Common myeloid progenitor, CD34-positive (primary cell): ENCODE measurements at places on chromosomes 16 and 17.

- DNase-seq, result peak; percentile 70
Measured at GRCh38 chr16:68275611-68276191, 11.4 kb downstream of the SLC7A6 start.

GRCh38 chr17:17818088-17818526 lies 18.7 kb downstream of the SREBF1 start:
- no peak for DNase-seq

GRCh38 chr17:2181206-2181896 lies 122.2 kb downstream of the SMG6 start:
- DNase-seq, result no peak

DNA sequence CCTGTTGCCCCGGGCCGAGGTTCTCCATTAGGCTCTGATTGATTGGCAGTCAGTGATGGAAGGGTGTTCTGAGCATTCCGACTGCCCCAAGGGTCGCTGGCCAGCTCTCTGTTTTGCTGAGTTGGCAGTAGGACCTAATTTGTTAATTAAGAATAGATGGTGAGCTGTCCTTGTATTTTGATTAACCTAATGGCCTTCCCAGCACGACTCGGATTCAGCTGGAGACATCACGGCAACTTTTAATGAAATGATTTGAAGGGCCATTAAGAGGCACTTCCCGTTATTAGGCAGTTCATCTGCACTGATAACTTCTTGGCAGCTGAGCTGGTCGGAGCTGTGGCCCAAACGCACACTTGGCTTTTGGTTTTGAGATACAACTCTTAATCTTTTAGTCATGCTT lies 74.2 kb downstream of the HAPSTR1 start:
- no peak for DNase-seq

DNA sequence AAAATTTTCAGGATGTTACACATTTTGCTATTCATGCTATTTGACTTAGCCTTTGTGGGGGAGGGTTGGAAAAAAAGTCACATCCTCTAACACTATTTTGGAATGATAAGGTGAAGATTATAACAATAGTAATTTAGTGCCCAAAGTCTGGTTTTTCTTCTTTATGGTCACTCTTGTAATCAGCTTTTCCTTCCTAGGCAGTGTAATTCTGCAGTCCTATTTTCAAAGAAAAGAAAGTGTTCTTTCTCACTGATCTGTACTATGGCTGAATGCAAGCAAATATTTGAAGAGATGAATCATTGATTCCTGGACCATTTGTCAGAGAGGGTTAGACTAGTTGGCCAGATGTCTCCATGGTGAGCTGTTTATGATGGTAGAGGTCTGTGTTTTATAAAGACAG lies 8.4 kb downstream of the RSPRY1 start:
- DNase-seq, result no peak

- DNase-seq, result no peak
Measured at GRCh38 chr16:78444-79150, 572 bp downstream of the MPG start.

DNA sequence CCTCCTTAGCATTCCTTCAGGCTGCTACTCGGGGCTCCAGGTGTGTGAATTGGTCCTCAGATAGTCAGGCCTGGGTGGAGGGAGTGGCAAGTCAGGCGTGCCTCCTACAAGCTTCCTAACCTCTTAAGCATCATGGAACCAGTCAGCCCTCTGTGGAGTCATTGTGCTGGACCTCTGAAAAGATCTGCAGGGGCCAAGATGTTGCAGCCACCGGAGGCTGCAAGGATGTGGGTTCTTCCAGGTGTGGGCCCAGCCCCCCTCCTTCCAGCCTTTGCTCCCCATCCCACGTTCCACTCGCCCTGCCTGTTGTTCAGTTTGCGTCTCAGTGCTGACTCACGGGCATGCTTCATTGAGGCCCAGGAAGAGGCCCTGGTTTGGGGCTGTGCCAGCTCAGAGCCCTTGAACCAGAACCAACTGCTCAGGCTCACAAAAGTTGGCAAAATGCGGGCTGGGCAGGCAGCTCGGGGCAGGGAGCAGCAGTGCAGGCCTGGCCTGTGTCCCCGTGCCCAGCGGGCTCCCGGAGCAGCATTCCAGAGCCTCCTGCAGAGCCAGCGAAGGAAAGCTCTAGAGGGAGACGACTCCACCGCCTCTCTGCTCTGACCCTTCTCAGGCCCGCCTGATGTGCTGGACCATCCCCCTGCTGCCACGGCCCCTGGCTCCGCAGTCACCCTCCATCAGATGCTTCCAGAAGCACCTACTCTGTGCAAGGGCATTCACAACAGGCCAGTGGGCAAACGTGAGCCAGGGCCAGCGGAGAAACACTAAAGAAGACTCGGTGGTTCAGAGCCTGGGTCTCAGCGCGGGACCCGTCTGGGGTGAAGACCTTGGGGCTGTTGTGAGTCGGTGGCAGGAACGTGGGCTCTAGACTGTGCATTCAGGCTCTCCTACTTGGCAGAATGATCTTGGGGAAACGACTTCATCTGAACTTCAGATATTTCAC lies 7.5 kb downstream of the LDHD start:
- DNase-seq, result peak; percentile 86
